ENCODE measurements at places on chromosomes 11 and 22.

DNA sequence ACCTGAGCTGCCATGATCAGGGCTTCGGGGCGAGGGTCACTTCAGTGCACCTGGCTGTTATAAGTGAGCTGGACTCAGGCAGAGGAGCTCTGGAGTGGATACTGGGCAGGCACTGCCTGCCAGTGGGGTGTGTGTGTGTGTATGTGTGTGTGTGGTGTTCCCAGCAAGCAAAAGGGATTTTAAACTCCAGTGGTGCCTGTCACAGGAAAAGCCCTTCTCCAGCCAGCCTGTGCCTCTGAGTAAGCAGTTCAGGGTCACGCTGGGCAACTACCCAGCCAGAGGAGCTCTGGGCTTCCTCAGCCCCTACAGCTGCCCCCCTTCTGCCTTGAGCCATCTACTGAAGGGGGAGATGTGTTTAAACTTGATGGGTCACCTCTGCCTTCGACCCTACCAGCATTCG, 109.0 kb downstream of the OSBP2 start:
- DNase-seq, result no peak

- DNase-seq, result no peak
Observed at GRCh38 chr11:76380159-76380976, 564 bp downstream of the THAP12 start.

- no peak for DNase-seq
Observed at GRCh38 chr22:46761539-46762237, 762 bp upstream of the TBC1D22A start.

GRCh38 chr11:31821766-31822165, 10.6 kb upstream of the PAX6 start:
- DNase-seq, result no peak

DNA sequence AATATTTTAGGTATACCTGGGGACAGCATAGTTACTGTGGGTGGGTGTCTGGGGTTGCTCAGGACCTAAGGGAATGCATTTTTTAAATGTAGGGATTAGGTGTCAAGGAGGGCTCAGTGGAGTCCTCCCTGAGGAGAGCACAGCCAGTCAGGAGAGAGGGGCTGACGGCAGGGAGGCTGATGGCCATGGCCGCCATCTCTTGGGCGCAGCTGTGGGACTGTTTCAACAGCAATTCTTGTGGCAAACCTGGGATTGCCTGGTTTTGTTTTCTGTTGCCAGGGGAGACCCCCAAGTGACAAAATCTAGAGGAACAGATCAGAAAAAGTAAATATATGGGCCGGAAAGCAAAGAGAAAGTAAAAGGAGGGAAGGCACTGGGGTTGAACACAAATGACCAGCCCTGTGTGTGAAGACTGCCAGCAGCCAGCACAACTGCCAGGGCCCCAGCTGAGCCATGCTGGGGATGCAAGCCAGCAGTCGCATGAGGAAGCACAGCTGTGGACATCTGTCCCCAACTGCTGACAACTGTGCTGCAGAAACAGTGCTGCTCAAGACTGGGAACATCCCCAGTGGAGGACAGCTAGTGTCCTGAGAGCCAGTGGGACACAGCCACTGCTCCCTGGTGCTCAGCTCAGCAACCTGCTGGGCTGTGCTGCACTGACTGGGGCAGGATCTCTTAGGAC, 10.5 kb downstream of the MIF start:
- DNase-seq, result no peak

DNA sequence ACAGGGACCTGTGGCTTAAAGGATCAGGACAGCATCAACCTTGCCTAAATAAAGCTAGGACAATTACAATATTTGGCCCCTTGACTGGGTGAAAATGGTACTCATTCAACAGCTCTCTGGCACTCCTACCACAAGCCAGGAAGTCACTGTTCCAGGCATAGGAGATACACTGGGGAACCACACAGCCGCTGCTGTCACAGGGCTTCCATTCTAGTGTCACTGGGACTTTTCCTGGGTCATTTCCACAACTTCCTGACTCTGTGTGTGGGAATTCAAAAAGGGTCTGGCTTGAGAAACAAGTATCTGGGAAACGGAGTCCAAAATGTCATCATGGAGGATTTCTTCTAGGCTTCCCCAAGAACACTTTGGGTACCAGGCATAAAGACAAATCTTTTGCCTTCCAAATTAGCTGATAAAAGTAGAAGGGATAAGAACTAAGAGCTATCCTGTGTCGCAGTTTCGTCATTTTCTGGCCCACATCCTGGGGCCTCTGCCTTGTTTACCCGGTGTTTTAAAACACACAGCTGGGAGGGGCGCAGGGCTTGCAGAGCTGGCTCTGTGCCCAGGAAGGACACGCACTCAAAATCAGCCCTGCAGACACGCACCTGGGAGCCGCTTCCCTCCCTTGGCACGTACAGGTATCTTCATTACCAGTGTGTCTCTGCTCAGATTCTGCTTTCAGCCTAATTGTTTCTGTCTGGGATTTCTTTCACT, 38.0 kb downstream of the TMEM45B start:
- DNase-seq, result peak; percentile 91

DNA sequence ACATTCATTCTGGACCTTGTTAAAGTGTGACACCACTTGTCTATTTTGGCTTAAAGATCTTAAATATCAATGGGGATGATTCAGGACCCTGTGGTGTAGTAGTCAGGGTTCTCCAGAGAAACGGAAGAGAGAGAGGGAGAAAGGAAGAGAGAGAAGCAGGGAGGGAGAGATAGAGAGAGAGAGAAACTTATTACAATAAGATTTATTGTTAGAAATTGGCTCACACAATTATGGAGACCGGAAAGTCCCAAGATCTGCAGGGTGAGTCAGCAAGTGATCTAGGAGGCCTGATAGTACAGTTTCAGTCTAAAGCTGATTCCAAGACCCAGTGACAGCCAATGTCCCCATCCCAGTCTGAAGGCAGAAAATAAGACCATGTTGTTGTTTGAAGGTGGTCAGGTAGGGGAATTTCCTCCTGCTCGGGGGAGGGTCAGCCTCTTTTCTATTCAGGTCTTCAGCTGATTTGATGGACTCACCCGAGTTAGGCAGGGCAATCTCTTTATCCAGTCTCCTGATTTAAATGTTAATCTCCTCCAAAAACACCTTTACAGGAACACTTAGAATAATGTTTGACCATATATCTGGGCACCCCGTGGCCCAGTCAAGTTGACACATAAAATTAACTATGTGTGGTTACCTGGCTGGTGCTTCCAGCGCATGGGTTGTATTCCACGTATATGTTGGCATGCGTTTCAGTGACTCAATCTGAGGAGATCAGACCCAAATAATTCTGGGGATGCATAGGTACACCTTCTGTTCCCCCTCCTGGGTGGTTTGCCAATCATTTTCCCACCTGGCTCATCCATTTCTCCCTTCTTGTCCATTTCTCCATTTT, 1350.5 kb downstream of the TBC1D22A start:
- DNase-seq, result no peak

DNA sequence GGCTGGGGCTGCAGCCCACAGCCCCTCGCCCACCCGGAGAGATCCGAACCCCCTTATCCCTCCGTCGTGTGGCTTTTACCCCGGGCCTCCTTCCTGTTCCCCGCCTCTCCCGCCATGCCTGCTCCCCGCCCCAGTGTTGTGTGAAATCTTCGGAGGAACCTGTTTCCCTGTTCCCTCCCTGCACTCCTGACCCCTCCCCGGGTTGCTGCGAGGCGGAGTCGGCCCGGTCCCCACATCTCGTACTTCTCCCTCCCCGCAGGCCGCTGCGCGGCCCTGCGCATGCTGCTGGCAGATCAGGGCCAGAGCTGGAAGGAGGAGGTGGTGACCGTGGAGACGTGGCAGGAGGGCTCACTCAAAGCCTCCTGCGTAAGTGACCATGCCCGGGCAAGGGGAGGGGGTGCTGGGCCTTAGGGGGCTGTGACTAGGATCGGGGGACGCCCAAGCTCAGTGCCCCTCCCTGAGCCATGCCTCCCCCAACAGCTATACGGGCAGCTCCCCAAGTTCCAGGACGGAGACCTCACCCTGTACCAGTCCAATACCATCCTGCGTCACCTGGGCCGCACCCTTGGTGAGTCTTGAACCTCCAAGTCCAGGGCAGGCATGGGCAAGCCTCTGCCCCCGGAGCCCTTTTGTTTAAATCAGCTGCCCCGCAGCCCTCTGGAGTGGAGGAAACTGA, 731 bp downstream of the GSTP1 start:
- DNase-seq, result no peak

DNA sequence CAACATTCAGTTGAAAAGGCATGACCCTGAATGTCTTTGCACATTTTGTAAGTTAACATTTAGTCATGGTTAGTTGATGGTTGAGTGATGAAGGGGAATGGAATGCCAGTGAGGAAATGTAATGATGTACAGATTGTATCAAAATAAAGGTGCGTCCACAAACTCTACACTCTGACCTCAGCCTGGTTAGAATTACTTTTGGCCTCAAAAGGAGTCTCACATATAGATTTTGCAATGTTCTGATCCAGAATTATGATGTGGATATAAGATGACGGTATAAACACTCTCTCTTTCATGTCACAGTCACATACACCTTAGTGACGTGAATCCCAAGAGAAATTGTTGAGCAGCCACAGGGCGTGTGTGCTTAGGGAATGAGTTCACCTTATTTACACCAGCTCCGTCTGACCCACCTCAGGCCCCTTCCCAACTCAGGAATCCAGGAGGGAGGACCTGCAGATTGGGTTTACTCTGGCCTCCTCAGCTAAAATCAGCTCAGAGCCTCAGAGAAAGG, 100.1 kb downstream of the RDX start:
- no peak for DNase-seq

DNA sequence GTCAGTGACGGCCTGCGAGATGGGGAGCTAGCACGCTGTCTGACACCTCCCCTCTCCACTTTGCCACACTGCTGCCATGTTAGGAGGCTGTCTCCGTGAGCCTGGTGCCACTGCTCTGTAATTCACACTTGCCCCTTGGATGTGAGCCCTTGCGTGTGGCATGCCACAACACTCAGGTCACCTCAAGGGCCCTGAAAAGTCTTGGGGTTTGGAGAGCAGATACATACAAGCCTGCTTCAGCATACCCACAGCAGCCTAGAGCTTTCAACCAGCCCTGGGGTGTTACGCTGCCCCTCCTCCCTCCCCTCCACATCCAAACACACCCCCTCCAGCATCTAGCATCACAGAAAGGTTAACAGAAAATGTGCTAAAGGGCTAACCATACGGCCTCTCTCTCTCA, 69.5 kb upstream of the TBCEL start:
- DNase-seq, result no peak

- no peak for DNase-seq
Observed at GRCh38 chr22:28450109-28450508, 229.5 kb downstream of the TTC28 start.

DNA sequence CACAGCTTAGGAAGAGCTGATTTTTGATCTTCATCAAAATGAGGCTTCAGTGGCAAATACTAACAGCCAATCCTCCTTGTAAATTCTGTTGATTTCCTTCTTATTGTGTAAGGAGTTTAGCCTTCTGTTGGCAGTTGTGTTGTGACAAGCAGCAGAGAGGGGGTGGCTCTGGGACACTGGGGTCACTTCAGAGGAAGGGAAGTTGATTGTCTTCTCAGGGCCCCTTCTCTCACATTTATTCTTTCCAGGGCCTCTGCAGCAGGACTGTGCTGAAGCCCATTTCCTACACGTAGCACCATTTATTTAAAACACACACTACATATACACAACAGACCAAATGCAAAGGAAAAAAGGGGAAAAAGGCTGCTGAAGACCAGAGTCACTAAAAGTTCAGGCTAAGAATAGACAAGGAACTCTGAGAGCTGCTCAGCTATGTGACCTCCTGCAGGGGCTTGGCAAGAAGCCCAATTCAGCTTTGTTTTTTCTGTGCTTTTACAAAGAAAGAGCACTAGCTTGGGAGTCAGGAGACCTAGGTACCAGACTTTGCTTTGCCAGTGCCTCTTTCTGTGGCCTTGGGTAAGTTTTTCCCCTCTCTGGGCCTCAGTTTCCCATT, 28.3 kb upstream of the UPB1 start:
- no peak for DNase-seq

DNA sequence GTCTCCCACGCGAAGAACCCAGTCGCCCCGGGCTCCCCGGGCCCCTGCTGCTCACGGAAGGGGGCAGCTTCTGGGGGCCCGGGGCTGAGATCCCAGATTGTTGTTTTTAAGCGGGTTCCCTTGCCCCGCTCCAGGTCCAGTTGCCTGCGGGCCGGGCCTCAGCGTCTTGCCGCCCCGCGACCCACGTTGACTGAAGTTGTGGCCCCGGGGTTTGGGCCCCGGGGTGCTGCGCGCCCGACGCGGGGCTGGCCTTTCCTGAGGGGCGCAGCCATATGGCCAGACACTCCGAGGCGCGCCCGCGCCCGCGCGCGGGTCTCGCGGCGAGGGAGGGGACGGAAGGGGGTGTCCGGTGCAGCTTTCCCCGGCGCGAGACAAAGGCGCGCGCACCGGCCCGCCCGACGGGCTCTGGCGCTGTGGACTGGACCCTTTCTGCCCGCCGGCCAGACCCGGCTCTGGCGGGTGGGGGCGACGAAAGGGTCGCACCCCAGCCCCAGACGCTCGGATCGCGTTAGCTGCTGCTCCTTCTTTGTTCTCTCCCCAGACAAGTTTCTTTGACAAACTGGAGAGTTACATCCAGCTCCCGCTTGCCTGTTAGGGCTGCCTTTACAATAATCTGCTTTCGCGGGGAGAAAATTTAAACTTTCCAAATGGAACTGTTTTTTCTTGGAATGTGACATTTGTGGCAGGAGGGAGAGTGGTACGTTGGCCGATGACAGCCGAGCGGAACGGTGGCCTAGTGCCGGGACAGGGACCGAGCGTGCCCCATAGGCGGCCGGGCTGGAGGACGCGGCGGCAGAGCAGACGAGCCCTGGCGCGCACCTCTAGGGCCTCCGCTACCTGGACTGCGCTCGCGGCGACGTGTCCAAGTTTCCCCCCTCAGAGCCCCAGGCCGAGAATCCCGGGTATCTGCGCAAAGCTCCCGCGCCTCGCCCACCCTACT, 716 bp downstream of the AMOTL1 start:
- DNase-seq, result peak; percentile 26

- no peak for DNase-seq
Observed at GRCh38 chr11:74400606-74401005, 2.4 kb upstream of the PGM2L1 start.

DNA sequence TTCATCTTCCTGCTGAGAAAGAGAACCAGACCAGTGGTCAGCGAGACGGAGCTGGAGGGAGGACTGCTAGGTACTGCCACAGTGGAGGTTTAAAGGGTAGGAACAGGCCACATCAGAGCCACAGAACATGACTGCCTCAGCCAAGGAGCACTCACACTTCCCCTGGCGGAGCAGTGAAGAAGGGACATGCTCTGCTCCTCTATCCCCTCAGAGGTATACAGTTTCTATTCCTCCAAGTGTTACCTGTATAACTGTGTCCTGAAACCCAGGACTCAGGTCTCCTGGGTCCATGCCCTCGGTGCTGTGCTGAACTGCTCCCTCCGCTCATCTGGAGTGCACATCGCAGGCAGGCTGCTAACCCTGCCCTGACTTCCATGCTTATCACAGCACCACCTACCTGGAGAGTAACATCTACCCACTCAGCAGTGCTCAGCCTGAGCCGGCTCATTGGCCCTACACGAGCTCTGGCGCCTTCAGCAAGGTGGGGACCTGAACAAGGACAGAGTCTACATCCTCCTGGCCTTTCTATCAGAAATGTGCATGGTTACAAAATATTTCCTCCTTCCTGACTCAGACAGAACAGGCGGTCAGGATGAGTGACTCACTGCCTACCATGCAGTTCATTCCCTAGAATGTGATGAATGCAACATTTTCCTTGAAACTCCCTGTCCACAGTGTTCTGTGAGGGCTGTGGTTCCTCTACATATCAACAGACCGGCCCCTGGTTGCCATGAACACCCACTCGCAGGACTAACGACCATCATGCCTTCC, 52.9 kb downstream of the C11orf58 start:
- DNase-seq, result no peak

- DNase-seq, result no peak
Observed at GRCh38 chr11:132685174-132685611, 847.1 kb downstream of the OPCML start.

- DNase-seq, result no peak
Observed at GRCh38 chr11:29319210-29319609, 697.6 kb downstream of the KCNA4 start.

- DNase-seq, result no peak
Observed at GRCh38 chr11:41274831-41275230, 184.6 kb downstream of the LRRC4C start.
